ENCODE measurements at places on chromosomes 3 and 15. TPM values are rescaled to one million over a fixed set of nuclear protein-coding genes. Genes with fewer than 3 reads are reported as not detected.

The SLC15A2 gene
- total RNA-seq, result 1.7 TPM

The DLEC1 gene
- 1.3 TPM for total RNA-seq

The PRSS50 gene
- total RNA-seq, result 0.07 TPM

The CCNDBP1 gene
- total RNA-seq, result 49.7 TPM

The SERINC4 gene
- 0.38 TPM for total RNA-seq

The GUCA1C gene
- total RNA-seq, result not detected

The PLSCR5 gene
- total RNA-seq, result not detected

The CCDC54 gene
- not detected for total RNA-seq

The ACOX2 gene
- total RNA-seq, result 4.2 TPM

The GXYLT2 gene
- 6.1 TPM for total RNA-seq

The WDR93 gene
- total RNA-seq, result not detected

The MYL3 gene
- 3.0 TPM for total RNA-seq
